RCC 7860 (cell line): ENCODE measurements at places on chromosomes 7 and 10.

- DNase-seq: no peak
These were observed 38.9 kb upstream of the LANCL2 start for GRCh38 chr7:55326081-55326835.

- no peak for DNase-seq
These were observed 64.8 kb downstream of the REEP3 start for GRCh38 chr10:63586043-63586442.

DNA sequence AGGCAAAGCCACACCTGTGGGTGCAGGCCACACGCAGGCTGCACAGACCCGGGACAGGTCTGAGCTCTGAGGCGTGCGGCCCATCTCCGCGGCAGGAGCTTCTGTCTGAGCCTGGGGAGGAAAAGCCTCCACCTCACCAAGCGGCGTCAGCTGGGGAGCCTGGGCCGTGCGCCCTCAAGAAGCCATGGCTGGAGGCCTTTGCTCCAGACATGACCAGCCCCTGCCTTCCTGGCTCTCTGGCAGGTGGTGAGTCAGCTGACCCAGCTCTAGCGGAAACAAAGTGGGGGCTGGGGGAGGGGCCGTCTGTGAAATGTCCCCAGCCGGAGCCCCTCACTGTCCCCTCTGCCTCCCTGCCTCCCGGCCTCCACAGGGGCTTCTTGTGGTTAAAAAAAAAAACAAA, 12.5 kb downstream of the GPER1 start:
- DNase-seq: no peak

- DNase-seq: no peak
These were observed 826.0 kb downstream of the SORCS1 start for GRCh38 chr10:106338486-106338885.

- DNase-seq: no peak
These were observed 6.8 kb downstream of the ITGA8 start for GRCh38 chr10:15712883-15713282.

- peak; percentile 54 for DNase-seq
These were observed at the start of gene INTS15 for GRCh38 chr7:6589829-6590644. Gene INTS15, plus strand, starts transcription at chr7:6590021. Its CDS starts 263 bp downstream, at chr7:6590284.

- no peak for DNase-seq
These were observed 2.8 kb downstream of the MPP7 start for GRCh38 chr10:28300027-28300426.

- DNase-seq: no peak
These were observed 245.9 kb upstream of the PODXL start for GRCh38 chr7:131802195-131802864.

DNA sequence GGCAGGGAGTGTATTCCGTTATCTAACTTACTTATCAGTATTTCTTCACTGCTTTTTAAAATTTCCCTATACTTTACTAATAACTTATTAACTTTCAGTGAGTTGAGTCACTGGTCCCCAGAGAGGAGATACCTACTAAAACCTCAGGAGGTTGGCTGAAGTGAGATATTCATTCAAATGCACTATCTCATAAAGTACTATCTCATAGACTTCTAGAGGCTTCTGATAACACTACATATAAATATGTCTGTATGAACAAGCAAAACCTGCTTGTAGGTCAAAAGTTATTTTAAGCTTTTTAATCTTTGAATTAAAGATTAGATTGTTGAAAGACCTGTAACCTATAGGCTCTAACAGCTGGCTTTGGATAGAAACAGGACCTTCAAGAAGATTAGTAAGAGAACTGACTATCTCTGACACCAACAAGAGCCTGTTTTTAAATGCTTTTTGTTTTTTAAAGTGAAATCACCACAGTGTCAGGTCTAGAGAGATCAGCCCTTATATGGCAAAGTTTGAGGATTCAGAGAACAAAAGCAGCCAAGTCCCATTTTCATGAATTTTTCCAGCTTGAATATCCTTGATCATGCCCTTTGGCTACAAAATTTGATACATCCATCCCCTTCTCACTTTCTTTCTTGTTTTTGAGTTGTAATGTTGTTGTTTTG, 242.2 kb downstream of the ARL4A start:
- DNase-seq: peak; percentile 31

GRCh38 chr7:44772867-44773266, 23.6 kb upstream of the PPIA start:
- no peak for DNase-seq

GRCh38 chr7:49400891-49401550, 372.4 kb upstream of the VWC2 start:
- peak; percentile 11 for DNase-seq

GRCh38 chr7:835485-836401, 3.5 kb downstream of the SUN1 start:
- no peak for DNase-seq

DNA sequence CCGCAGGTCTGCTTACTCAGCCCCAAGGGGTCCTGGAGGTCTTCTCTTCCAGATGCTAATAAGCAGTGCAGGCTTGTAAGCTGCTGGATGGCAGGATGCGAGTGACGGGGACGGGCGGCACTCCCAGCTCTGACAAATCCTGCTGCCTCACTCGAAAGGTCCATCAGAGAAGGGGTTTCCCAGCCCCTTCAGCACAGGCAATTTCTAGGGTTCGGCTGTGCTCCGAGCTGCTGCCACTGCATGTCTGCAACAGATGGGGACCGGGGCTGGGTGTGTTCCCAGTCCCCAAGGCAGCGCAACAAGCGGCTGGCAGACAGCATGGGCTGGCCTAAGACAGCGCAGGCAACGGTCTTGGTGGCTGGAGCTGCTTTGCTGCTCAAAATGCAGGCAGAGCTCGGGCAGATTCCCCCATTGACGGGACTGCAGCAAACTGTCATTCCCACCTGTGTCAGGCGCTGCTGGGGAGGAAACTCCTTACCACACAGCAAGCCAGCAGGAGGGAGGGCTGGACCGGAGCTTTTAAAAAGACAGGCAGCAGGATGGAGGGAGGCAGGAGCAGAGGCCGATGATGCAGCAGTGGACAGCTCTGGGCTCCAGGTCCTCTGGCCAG, 62.4 kb downstream of the PRKAG2 start:
- no peak for DNase-seq

DNA sequence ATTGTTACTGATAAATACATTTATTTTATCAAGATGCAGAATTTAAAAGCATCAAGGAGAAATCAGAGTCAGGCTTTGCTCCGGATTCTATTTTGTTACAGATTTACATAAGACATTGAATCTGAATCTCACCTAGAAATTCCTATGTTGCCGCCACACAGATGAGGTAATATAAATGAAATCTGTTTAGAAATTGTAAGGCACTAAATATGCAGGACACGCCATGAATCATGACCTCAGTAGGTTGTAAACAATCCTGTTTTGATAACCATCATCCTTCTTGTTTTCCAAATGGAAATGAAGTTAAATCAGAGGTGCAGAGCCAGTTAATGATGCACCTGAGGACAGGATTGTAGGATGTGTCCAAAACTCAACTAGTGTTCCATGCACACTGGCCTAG, 778.0 kb downstream of the MAGI2 start:
- no peak for DNase-seq

- no peak for DNase-seq
These were observed 137.0 kb upstream of the ADAM12 start for GRCh38 chr10:126525326-126525725.

DNA sequence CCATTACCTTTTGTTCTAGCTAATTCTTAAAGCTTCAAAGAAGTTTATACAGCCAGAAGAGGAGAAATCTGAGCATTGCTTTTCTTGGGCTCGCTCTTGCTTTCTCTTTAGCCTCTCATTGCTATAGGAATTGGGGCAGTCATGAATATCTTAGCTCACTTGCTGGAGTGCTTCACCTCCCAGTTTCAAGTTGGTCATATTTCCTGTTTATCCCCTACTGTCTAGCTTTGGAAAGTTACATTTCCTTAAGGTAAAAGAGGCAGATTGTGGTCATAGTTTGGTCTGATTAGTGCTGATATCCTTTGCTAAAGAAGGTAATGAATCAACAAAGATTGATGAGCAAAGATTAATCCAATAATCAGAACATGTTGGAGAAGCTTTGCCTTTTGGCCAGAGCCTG, 77.7 kb upstream of the GLI3 start:
- no peak for DNase-seq
